ENCODE measurements at places on chromosomes 2 and 18. TPM values are rescaled to one million over a fixed set of nuclear protein-coding genes. Genes with fewer than 3 reads are reported as not detected.

DNA sequence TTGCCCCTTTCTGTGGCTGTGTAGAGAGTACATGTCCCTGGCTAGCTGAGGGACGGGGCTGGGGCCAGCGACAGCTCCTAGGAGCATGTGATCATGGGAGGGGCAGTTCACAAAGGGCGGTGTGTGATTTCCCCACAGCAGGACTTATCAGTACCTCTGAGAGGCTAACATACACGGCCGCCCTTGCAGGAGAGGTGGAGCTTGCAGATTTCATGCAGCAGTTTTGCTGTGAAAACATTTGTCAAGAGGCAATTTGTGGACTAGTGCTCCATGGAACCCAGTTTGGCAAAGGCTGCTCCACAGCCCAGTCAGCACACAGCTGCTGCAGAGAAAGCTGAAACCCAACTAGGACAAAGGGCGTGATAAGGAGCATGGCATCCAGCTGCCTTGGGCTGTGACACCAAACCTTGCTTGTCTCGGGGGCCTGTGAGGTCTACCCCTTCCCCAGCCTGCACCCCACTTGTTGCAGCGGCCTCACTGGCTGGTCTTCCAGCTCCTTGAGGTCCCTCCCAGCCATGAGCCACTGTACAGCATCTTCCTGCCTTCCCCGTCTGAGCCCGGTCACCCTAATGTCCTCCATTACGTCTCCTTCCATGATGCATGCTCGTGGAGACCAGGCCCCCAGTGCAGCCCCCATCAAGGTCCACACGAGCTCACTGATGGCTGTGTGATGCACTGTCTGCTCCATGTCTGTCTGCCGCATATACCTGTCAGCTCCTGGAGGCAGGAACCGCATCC is 121.4 kb upstream of the HDAC4 start:
- DNase-seq = no peak

GRCh38 chr2:231036131-231036530 is 1.2 kb upstream of the C2orf72 start:
- DNase-seq = no peak

- no peak for DNase-seq
Observed at GRCh38 chr2:26144031-26144430, 28.9 kb upstream of the GAREM2 start.

GRCh38 chr2:149330127-149331022 is at the start of gene LYPD6:
LYPD6 (plus strand) TSS chr2:149330587; CDS start chr2:149437709, 107,122 bp downstream.
- DNase-seq = peak; percentile 72

DNA sequence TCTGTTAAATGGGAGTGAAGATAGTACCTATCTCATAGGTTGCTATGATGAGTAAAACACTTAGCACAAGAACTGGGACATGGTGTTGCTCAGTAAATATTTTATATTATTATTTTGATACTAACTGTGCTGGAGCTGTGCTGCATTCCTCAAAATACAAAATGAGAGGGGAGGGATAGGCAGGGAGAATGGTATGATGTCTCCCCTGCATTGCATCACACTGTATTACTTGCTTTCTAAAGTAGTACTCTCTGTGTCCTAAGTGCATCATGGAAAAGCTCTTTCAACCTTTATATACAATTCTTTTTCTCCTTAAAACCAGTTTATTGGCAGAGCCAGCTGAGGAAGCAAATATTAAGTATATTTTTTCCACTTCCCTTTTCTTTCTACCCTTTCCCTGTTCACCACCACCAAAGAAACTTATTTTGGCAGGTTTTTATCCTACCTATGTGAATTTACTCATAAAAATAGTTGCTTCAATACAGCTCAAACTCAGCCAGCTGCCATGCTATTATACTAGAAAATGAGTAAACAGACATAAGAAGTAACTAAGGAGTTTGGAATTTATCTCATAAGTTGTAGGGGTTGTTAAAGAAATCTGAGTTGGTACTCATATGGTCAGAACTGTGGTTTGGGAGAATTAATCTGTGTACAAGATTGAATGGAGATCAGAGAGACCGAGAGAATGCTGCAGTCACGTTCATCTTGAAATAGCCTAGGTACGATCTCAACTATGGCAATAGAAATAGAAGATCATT is 60.3 kb downstream of the EHBP1 start:
- no peak for DNase-seq

- DNase-seq = no peak
Observed at GRCh38 chr2:172046866-172047565, 38.3 kb upstream of the DLX1 start.

GRCh38 chr2:40877734-40878288 is 425.9 kb upstream of the SLC8A1 start:
- DNase-seq = no peak

- no peak for DNase-seq
Observed at GRCh38 chr2:204890680-204891079, 345.4 kb downstream of the PARD3B start.

DNA sequence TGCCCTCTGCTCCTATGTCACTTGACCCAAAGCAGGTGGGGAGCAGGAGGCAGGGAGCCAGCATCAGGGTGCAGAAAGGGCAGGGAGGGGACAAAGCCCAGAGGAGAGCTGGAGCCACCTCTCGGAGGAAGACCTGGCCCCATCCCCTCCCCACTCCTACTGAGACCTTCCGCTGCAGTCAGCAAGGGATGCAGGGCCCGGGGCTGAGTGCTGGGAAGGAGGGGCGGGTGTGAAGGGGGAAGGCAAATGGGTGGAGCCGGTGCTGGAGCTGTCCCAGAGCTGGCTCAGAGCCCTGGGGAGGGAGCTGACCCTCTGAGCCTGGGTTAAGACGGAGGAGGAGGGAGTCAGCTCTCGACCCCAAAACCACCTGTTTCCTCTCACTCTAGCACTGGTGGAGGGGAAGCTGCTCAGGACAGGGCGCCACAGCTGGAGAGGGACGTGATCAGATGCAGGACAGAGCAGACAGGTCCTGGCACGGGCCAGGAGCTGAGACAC is 33.8 kb downstream of the HS1BP3 start:
- no peak for DNase-seq

GRCh38 chr2:135317375-135317774 is 213.6 kb downstream of the ZRANB3 start:
- no peak for DNase-seq

DNA sequence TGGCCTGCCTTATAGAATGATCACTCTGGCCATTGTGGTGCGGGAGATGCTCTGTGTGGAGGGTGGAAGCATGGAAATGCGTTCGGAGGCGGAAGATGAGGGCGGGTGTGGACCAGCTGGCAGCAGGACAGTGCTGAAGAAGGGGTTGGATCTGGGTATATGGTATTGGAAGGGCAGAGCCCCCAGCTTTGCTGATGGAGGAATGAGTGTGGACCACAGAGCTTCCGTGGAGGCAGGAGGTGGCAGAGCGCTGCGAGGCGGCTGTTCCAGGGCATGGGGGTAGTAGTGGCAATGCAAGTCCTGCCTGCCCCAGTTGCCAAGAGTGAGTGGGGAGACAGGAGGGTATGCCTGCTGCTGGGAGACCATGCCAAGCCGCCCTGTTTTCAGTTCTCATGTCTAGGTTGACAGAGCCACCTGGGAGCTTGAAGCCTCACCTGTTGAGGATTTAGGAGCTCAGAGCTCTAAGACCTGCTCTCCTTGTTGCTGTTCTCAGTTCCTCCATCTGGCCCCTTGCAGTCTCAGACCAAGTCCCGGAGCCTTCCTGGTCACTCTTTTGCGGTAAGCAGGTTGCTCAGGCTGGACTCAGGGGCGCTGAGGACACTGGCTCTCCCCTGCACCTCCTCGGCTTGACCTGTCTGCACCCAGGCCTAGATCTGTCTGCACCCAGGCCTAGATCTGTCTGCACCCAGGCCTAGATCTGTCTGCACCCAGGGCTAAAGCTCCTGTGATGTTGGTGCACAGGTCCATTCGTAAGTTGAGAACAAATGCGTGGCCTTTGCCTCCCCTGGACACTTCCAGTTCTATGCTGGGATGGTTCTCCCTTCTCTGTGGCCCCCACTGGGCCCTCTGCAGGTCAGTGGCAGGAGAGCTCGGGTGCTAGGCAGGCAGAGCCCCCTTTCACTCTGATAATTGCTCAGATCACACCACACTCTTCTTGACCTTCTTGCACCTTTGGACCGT is 290.5 kb upstream of the HS6ST1 start:
- DNase-seq = no peak

GRCh38 chr2:230672836-230673235 is 39.8 kb upstream of the CAB39 start:
- no peak for DNase-seq

- no peak for DNase-seq
Observed at GRCh38 chr18:76855594-76855993, 33.2 kb downstream of the ZNF236 start.

GRCh38 chr18:7723558-7723957 is 156.4 kb downstream of the PTPRM start:
- DNase-seq = no peak

DNA sequence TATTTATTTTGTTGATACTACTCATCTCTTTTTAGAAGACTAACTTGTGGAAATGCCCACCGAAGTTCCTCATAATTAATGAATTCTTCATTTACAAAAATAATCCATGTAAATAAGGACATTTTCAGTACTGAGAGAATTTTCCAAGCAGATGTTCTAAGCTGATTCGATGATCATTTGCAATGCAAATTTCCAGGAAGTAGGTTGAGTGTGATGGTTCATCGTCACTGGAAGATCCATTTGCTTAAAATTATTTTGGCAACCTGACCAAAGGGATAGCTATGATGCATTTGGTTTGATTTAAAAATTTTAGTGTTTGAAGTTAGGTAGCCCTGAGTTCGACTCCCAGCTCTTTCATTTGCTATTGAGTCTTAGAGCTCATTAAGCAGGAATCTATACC is 257.3 kb upstream of the RASGRP3 start:
- DNase-seq = no peak

DNA sequence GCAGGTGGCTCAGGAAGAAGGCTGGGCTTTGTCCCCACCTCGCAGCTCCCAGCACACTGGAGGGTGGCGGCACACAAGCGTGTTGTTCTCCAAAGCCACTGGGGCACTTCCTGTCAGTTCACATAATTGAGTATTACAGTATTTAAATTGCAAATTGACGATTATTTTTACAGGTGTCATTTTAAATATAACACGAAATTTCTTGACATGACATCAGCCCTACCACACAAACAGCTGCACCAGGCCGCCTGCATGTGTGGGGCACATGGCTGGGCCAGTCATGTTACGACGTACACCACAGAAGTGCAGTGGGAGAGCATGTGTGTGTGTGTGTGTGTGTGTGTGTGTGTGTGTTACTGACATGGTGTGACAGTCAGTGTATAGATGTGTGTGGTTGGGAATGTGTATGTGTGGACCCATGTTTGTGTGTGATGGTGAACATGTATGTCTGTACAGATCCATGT is 155.6 kb downstream of the TTC32 start:
- DNase-seq = no peak

GRCh38 chr2:240792629-240793312 is 27.2 kb downstream of the KIF1A start:
- no peak for DNase-seq

GRCh38 chr18:50201476-50202018 is 6.6 kb upstream of the MYO5B start:
- DNase-seq = no peak

DNA sequence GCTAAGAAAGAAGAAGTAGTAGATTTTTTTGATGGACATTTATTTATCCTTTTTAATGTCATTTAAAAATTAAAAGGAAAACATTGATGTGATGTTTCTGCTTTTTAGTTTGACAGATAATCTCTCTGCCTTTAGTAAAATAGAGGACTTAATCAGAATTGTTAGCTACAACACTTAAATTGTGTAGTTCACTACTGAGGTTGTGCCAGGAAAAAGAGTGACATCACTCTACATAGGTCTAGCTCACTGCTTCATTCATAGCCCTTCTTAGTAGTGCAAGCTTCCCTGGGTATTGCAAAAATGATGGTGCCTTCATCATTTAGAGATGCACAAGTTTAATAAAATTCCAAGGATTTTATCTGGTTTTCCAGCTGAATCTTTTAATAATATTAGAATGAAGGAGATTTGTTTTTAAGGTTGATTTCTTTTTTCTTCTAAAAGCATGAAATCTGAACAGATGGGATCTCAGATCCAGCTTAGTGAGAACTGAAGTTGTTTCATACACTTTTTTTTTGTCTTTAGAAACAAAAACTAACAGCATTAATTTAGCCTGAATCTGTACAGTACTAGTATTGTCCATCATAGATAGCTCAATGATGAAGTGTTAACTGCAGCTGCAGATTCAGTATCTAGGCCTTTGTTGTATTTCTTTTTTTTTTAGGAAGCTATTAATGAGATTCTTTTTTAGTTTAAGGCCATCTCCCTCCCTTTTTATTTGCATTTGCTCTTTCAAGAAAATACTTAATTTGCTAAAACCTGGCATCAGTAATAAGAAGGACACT is 20.6 kb upstream of the TMEFF2 start:
- DNase-seq = no peak

GRCh38 chr2:221844212-221845020 is 272.3 kb upstream of the EPHA4 start:
- DNase-seq = no peak

DNA sequence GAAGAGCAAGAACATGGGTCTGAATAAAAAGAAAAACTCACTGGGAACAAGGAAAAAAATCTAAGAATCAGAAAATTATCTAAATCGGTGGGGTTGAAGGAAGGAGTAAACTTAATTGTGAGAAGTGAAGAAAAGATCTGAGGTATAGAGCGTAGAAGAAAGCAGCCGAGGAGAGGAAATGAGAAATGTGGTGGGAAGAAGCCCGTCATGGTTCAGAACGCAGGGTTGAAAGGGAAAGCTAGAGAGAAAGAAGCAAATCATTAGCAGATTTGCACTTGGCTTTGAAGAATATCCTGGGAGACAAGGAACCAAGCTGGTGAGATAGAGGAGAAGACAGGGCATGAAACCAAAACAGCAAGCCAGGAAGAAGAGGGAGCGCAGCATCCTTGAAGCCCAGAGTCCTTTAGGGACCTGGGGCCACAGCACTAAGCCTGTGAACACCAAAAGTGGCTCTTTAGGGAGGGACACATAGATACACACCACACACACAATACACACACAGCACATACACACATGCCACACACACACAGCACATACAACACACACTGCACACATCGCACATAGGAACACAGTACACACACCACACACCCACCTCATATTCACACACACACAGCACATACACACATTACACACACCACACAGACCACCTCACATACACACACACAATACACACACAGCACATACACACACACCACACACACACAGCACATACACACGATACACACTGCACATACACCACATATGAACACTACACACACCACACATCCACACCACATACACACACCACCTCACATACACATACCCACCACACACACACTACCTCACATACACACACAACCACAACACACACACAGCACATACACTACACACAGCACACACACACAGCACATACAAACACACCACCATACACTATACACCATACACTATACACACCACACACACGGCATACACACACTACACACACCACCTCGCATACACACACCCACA is 274.6 kb downstream of the ETAA1 start:
- DNase-seq = no peak

Gene TRIM43
- 0.09 TPM for polyA plus RNA-seq

Gene MPV17
- polyA plus RNA-seq = 143 TPM

Gene AQP12A
- polyA plus RNA-seq = not detected

Gene KCNJ3
- not detected for polyA plus RNA-seq

Gene SCN2A
- polyA plus RNA-seq = 1.7 TPM

Gene SIX3
- polyA plus RNA-seq = not detected

Gene COL4A4
- 0.01 TPM for polyA plus RNA-seq

Gene TSHZ1
- polyA plus RNA-seq = 2.0 TPM

Gene CEBPZ
- 14.6 TPM for polyA plus RNA-seq

Gene XDH
- 45.1 TPM for polyA plus RNA-seq

Gene UNC50
- polyA plus RNA-seq = 33.3 TPM

Gene NOSTRIN
- polyA plus RNA-seq = not detected

Gene RAMP1
- polyA plus RNA-seq = 2.6 TPM

Gene SLC5A7
- polyA plus RNA-seq = not detected

Measured in mammary epithelial cell (primary cell).